ENCODE measurements at places on chromosomes 11 and 22.
A peak's percentile ranks its signal among the peaks of the same experiment; 100 is the strongest.

DNA sequence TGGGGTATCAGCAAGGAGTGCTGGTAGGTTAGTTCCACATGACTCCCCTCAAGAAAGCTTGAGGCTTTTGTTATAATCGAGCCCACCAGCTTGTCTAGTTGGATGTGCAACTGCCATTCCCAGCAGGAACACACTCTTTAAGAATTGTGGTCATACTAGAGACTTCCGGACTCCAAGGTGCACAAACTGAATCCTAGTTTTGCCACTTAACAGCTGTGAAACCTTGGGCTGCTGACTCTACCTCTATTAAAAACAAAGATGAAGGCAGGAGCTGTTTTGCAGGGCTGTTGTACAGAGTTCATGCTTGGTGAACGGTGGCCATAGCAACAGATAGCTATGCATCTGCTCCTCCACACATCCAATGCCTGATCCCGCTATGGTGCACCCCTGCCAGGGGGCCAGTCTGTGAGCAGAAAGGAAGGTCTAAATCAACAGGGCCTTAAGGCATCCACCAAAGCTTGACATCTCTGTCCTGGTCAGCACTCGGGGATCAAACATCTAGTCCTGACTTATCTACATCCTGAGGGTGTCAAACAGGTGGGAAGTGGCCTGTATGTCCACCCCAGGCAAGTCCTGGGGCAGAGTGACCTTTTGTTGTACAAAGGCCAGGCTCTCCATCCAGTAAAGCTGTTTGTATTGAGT, 36.4 kb downstream of the DKK3 start:
- DNase-seq, result no peak

- no peak for DNase-seq
Measured at GRCh38 chr11:44229098-44229497, 80.8 kb downstream of the ALX4 start.

DNA sequence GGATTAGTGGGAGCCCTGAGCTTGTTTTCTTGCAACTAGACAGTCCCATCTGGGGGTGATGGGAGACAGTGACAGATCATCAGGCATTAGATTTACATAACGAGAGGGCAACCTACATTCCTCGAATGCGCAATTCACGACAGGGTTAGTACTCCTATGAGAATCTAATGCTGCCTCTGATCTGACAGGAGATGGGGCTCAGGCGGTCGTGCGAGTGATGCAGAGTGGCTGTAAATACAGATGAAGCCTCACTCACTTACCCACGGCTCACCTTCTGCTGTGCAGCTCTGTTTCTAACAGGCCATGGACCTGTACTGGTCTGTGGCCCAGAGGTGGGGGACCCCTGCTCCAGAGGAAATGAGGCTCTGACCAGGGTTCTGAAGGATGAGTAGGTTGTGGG, 125.5 kb downstream of the FBXO7 start:
- no peak for DNase-seq

- no peak for DNase-seq
Measured at GRCh38 chr11:36130401-36130800, 158.8 kb downstream of the COMMD9 start.

DNA sequence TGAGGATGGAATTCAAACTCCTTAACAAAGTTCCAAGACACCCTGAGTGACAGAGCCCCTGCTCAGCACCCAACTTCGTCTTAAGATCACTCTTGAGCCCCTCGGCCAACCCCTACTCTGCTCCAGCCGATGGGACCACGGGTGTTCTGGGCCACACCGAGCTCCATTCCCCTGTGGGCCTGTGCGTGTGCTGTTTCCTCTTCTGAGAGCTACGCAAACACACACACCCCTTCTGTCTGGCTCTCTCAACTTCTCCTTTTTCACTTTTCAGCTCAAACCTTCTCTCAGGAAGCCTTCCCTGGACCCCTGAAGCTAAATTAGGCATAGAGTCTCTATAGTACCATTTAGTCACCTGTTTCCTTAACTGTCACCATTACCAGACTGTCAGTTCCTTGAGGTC, 37.5 kb upstream of the NNMT start:
- peak; percentile 26 for DNase-seq

DNA sequence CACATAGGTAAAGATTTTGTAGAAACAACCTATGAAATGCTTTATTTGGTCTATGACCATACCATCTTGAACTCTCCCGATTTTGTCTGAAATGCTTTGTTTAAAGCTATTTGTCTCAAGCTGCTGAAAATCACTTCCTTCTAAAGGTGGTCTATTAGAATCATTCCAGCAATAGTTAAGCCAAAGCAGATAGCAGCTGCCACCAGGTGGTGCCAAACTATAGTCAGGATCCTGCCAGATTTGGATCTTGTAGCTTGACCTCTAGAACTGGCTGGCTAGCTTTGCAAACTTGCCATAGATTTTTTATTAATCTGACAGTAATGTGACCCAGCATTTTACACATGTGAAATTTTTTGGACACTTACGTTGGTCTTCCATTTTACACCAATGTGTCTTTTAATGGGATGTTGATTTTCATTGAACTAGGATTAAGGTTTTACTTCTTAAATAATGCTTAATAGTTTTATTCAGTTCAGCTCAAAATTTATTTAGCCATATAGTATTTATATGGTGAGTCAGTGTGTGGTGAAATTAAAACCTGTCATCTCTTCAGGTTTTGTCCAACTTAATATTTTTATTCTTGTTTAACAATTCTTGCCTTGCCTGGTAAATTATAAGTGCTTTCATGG, 19.7 kb downstream of the CTR9 start:
- peak; percentile 51 for DNase-seq

DNA sequence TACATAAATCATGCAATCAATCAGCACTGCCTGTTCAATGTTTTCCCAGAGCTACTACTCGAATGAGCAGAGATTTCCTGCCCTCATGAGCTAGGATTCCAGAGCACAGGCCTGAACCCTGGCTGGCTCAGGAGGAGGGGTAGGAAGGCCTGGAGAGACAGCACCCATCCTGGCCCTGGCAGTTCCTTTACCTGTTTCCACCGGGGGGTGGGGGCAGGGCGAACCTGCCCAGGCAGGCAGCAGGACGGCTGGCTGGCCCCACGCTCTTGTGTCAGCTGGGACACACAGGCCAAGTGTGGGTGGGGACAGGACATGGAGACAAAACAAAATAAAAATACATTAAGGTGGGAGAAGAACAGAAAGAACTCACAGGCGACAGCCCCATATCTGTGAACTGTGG, 109.8 kb upstream of the BID start:
- peak; percentile 47 for DNase-seq
